NCI-H2029 (cell line): ENCODE measurements at places on chromosomes 2 and 18.

DNA sequence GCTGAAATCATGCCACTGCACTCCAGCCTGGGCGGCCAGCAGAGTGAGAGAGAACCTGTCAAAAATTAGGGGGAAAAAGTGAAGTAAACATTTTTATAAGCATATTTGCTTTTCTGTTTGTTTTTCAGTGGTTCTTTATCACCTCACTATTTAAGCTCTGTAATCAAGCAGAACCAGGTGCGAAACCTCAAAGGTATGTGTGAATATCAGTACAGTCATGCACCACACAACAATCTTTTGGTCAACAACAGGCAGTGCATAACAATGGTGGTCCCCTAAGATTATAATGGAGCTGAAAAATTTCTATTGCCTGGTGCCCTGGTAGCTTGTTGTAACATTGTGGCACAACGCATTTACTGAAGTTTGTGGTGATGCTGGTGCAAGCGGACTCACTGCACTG, 167.4 kb upstream of the STON1 start:
- no peak for DNase-seq

DNA sequence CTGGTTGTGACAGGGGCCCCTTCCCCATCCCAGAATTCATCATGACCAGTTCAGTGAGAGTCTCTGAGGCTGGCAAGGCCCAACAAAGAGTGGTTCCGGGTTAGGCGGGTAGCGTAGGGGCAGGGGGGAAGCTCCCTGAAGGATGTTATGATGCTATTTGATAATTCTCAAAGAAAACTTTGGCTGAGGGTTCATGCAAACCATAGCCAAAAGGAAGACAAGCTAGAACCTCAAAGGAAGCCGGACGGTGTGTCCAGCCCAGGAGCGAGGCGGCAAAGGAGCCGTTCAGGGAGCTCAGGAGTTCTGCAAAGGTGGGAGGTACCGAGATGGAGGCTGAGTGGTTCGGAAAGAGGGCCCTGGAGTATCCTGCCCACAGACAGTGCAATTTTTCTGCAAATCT, 226.8 kb upstream of the RAB6C start:
- DNase-seq, result no peak

GRCh38 chr2:68916226-68916625, 36.5 kb downstream of the GKN2 start:
- DNase-seq, result no peak

- no peak for DNase-seq
These were observed at the start of gene COL5A2 for GRCh38 chr2:189179570-189179950. COL5A2 (minus strand) TSS chr2:189179761; CDS start chr2:189179604, 157 bp downstream.

GRCh38 chr2:219010162-219010756, 17.0 kb upstream of the CRYBA2 start:
- DNase-seq, result peak; percentile 42

- DNase-seq, result no peak
These were observed 4.1 kb downstream of the BCL11A start for GRCh38 chr2:60549238-60549927.

- no peak for DNase-seq
These were observed 419.7 kb upstream of the TNP1 start for GRCh38 chr2:217279556-217279955.

- no peak for DNase-seq
These were observed 10.3 kb downstream of the CNRIP1 start for GRCh38 chr2:68309426-68309825.

DNA sequence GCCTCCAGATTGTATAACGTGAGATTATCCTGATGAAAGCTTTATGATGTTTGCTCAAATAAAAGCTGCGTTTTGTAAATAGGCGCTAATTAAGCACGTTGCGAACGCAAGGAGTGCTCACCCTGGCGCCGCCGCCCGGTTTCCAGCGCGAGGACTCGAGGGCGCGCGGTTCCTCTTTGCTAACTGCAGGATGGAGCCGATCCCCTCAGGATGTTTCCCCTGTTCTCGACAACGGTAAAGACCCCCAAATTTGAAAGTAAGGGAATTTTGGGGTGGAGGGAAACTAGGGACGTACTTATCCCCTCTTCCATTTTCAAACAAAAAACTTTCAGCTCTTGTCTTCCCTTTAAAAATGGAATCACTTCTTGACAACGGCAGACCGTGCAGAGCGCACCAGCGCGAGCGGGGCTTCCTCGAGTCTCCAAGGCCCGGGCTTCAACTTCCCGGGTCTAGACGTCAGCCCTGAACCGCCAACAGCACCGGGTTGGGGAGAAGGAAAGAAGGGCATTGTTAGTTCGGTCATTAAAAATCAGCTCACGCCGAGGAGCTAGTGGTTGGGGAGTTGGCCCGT, 1.1 kb upstream of the GBX2 start:
- DNase-seq, result no peak

DNA sequence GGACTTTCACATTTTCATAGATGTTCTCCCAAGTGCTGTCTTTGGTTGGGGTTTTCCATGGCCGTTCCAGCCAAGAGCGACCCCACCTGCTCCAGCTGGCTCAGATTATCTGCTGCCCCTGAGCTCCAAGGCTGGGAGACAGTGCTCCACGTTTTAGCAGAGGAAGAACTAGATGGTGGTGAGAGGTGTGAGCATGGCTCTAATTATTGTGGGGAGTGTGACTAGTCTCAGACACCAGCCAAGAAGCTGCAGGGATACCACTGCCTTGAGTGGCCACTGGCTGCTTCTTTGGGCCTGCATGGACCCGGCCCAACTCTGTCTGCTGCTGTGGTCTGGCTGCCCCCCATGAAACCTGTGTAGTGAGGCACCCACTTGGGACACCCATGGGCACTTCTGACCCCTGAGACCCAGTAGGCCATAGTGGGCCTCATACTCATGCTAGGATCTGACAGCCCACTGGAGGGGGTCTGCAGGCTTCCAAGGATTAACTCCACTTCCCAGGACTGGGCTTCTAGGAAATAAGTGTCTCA, 2.8 kb upstream of the NCL start:
- DNase-seq, result no peak

DNA sequence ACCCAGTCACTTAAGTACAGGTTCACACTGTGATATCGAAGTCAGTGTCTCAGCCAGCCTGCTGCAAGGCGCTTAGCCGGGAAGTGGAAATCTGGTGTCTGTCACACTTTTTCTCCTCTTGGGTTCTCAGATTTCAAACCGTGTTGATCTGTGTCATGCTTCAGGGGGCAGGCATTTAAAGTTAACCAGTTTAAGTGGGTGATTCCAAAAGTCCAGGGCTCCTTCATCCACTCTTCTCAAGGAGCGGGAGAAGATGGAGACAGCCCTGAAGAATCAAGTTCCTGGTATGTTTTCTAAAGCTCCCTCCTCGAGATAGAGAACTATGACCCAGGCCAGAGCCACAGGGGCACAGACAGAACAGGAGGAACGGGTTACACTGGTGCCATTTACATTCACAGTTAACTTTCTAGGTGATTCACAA, 331.7 kb downstream of the GBX2 start:
- DNase-seq, result no peak

DNA sequence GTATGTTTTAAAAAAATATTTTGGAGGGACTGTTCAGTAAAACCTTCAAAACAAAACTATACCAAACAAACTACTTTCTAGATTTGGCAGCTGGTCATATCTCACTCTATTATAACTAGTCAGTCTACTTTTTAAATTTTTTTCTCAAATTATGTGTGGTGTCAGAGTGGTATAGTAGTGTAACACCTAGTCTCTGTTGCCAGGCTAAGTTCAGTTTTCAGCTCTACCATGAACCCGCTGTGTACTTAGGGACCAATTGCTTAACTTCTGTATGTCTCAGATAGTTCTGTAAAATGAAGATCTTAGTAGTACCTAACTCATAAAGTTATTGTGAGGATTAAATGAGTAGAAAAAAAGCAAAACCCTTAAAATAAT, 54.3 kb downstream of the GPD2 start:
- DNase-seq, result no peak

- DNase-seq, result no peak
These were observed 50.3 kb downstream of the HK2 start for GRCh38 chr2:74884118-74884762.

- DNase-seq, result no peak
These were observed 49.3 kb downstream of the NRP2 start for GRCh38 chr2:205731583-205731981.

- DNase-seq, result no peak
These were observed 26.8 kb upstream of the NARS1 start for GRCh38 chr18:57648414-57648813.

DNA sequence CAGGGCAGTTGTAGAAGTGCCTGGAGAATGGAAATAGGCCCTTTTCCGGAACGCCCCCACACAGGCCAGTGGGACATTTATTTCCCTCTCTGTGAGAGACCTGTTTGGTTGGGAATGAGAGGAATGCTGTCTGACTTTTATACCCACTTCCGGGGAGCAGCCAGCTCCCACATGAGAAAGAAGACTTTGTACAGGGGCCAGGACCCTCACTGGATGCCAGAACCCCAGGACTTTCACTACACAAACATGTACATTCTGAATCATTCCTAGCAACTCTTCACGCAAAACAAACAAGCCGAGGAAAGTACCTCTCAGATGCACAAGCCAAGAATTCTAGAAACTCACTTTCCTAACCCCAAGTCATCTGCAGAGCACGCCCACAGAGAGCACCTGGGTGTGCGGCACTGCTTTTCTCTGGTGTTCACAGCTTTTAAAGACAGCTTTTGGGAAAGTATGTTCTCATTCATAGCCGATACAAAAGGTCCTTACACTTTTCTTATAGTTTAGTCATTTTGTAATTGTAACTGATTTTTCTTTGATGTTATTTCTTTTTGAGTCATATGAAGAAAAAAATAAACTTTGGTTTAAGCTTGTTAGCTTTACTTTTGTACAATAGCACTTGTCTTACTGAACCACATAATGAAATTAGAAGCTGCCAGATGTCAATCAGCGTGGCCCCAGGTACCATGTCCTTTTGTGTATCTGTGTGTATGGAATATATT, 856.1 kb upstream of the ID2 start:
- DNase-seq, result no peak

DNA sequence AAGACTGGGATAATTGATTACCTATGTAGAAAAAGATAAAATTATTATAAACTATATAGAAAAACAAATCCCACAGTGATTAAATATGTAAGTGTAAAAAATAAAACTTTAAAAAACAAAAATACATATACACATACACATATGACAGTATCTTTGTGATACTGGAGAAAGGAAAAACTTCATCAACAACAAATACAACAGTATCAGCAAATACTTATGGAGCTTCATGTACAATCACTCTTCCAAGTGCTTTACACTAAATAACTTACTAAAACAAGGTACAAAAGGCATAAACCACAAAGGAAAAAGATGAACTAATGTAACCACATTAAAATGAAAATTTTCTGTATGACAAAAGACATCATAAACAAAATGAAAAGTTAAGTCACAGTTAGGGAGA, 24.1 kb upstream of the GFPT1 start:
- no peak for DNase-seq
